H7 (cell line): ENCODE measurements at places on chromosomes 5 and 9. TPM values are rescaled to one million over a fixed set of nuclear protein-coding genes. Genes with fewer than 3 reads are reported as not detected.

- peak; percentile 37 for DNase-seq
Measured at GRCh38 chr5:146026307-146027010, 78.9 kb downstream of the PLAC8L1 start.

The LYRM7 gene
- total RNA-seq = 4.5 and 9.3 TPM in 2 replicates

The FCN2 gene
- not detected in 2 replicates for total RNA-seq

- peak; percentile 14 for DNase-seq
Measured at GRCh38 chr9:99563364-99563763, 258.3 kb upstream of the NR4A3 start.

DNA sequence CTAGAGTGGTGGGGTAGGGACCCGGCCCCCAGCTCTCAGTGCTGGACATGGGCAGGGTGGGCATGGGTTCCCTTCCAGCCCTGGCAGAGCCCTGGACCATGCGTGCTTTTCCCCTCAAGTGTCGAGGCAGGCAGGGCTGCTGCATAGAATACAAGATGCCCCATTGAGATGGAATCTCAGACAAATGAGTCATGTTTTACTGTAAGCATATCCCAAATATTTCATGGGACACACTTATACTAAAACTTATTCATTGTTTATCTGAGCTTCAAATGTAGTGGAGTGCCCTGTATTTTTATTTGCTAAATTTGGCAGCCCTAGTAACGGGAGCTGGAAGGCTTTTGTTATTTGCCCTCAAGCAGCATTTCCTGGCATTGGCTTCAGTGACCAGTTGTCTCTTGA lies 3.2 kb upstream of the RNU6ATAC start:
- DNase-seq = no peak

DNA sequence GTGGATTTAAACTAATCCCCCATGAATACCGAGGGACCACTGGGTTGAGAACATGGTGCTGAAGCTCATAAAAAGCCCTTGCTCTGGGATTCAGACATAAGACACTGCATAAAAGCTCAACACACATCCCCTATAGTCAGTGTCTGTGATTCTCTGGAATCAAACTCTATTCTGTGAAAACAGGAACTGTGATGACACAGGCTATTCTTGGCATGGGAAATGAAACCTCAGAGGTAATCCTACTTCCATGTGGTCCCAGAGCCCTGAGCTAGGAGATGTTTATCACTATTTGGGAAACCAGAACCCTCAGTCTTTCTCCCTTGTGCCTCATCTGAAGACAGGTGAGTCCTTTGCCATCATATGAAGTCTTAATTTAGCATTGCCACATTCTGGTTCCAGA lies 135.4 kb upstream of the PRSS3 start:
- DNase-seq = no peak

The FOXD4L3 gene
- 0.04 TPM in 1 of 2 replicates, not detected in the other for total RNA-seq

- no peak for DNase-seq
Measured at GRCh38 chr9:138120511-138121437, 243.2 kb downstream of the CACNA1B start.

- DNase-seq = no peak
Measured at GRCh38 chr9:35277171-35277520, 115.3 kb downstream of the UNC13B start.

The SCGB3A2 gene
- 42.0 and 51.2 TPM in 2 replicates for total RNA-seq

- no peak for DNase-seq
Measured at GRCh38 chr5:68344447-68345111, 129.0 kb downstream of the PIK3R1 start.

DNA sequence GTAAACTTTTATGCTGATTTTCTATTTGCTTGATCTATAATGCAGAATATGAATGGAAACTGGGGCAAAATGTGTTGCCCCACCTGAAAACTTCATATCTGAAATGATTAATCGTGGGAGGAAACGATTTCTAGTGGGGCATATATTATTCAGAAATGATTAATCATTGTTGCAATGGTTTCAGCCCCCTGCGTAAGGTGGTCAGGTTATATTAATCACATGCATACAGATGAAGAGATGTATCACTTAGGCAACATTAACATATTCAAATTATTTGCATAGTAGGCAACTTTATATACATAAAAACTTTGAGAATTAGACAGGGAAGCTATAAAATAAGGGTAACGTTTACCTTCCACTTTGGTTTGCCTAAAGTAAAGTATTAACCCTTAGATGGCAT lies 49.8 kb downstream of the LSM11 start:
- no peak for DNase-seq

DNA sequence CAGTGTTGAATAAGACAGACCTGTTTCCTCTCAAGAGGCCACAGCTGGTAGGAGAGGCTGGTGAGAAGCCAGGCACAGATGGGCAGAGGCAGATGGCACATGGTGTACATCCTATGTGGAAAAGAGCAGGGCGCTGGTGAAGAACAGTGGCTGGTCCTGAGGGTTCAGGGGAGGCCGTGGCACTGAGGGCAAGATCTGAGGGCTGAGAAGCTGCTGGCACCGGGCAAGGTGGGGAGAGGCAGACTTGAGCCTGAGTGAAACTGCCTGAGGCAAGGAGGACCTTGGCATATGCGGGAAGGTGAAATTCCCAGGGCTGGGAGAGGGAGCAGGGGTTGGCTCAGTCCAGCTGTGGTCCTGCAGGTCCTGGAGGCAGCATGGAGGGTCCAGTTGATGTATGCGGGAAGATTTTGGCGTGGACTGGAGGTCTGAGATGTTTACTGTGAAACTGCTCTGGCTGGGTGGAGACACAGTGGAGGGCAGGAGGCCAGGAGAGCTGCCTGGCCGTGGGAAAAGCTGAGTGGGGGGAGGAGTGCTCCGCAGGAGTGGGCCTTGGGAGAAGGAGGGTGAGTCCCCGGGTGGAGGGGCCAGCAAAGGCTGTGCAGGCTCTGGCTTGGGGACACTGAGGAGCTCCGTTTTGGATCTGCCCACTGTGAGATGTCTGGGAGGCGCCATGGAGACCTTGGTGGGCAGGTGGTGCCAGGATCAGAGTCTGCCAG lies 2.6 kb downstream of the MAN1B1 start:
- DNase-seq = no peak

- no peak for DNase-seq
Measured at GRCh38 chr5:58681943-58682342, 99.1 kb downstream of the RAB3C start.

- no peak for DNase-seq
Measured at GRCh38 chr5:88551724-88552345, 283.2 kb upstream of the TMEM161B start.

DNA sequence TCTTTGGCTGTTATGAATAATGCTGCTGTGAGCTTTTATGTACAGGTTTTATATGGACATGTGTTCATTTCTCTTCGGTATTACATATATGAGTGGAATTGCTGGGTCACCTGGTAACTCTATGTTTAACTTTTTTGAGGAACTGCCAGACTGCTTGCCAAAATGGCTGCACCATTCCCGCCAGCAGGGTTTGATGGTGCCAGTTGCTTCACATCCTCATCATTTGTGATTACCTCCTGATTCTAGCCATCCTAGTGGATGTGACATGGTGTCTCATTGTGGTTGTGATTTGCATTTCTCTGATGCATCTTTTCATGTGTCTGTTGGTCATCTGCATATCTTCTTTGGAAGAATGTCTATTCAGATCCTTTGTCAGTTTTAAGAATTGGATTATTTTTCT lies 10.7 kb downstream of the NANS start:
- DNase-seq = no peak

- DNase-seq = no peak
Measured at GRCh38 chr9:114478871-114479270, 26.4 kb downstream of the WHRN start.

- DNase-seq = no peak
Measured at GRCh38 chr9:88804254-88804596, 187.0 kb upstream of the S1PR3 start.

DNA sequence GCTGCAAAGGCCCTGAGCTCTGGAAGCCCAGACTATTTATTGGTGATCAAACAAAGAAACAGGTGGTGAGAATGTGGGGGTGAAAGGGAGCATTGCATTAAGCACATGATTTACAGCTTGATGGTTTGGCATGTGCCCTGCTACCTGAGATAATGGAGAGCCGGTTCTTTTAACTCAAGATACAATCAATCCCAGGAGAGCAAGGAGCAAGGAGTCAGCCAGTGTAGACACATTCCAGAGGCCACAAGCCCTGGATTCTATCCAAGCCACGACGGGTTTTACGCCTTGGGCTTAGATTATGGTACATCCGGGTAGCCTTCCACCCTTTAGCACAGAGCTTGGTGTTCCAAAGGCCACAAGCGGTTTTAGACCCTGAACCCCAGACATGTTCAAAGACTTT lies 292.2 kb downstream of the CYLC2 start:
- no peak for DNase-seq

DNA sequence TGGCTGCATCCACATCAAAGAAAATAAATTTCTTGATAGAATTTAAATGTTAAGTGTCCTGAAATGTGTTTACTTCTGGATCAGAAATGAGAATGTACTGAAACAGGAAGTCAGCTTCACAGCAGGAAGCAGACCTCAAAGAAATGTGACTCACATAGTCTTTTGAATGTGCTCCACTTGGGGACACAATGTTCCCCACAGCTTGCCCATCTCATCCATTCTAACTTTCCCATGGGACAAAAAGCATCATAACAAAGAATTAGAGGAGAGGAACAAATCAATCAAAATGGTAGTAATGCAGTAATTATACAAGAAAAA lies 85.7 kb downstream of the GRAMD2B start:
- no peak for DNase-seq

GRCh38 chr9:83570359-83570758 lies 32.2 kb upstream of the FRMD3 start:
- no peak for DNase-seq

- DNase-seq = no peak
Measured at GRCh38 chr5:88724201-88724600, 158.8 kb downstream of the MEF2C start.

DNA sequence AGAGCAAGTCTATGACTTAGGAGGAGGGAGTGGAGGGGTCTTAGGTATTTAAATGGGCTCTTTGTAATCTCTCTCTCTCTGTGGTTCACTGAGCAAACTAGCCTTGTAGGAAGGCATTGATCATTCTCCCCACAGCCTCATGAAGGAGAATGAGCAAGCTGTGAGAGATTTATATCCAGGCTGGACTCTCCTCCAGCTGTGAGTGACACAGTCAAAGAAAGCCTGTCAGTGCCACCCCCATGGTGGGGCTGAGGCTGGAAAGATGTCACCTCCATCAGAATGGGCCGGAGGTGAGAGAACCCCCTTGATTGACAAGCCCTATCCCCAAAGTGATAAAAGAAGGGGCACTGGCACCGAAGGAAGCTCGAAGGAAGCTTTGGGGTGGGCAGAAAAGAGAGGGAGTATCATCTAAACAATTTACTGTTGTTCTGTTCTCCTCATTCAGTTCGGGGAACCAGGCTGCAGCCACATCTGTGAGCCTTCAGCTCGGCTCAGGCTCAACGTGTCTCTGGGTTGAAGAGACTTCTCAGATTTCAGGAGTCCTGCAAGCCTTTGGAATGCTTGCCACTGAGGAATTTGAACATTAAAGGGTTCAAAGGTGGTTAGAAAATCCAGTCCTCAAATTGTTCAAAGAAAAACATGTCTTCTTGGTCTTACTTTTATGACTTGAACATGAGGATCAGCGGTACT lies 538.2 kb upstream of the ZNF462 start:
- DNase-seq = no peak

DNA sequence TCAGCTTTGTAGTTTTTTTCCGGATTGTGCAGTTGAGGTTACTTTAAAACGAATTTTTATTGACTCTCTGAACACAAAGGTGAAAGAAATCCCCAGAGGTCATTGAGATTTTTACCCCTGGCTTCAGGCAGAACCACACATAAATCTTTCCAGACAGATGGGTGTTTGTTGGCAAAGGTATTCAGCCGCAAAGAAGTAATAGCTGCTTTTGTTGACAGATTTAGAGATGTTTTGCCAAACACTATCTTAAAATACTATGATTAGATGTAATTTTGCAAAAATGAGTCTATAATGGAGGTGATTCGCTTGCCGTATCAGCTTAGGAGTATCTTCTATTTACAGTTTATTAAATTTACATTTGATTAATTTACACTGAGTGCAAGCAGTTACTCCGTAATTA lies 418.3 kb upstream of the CLINT1 start:
- DNase-seq = no peak

GRCh38 chr9:114082017-114082762 lies 4.1 kb upstream of the AMBP start:
- DNase-seq = peak; percentile 90

DNA sequence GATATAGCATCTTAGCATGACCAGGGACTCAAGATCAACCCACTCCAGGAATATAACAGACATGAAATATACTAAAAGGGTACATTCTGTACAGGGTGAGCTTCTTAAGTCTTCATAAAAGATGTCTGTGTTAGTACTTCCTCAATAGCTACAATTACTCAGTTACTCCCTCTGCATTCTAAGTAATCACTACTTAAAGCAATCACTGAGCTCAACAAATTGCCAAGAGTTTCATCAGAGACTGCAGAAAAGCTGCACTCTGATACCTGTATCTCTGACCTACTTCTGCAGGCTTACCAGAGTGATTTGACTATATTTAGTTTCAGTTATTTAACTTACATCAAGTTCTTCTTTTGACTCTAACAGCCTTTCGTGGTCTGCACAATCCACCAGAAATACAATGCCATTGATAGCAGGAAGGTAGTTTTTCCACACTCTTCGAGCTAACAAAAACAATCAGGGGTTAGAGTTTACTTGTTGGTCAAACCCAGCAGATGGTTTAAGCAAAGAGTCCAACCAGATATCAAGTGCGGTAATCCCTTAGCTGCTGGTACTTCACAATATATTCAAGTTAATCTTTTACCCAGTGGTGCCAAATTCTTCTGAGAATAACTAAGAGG lies 23.3 kb downstream of the SAR1B start:
- DNase-seq = no peak

GRCh38 chr9:1071730-1072129 lies 21.6 kb downstream of the DMRT2 start:
- no peak for DNase-seq

- DNase-seq = peak; percentile 90
Measured at GRCh38 chr5:159331093-159331973, 1.0 kb upstream of the IL12B start.

DNA sequence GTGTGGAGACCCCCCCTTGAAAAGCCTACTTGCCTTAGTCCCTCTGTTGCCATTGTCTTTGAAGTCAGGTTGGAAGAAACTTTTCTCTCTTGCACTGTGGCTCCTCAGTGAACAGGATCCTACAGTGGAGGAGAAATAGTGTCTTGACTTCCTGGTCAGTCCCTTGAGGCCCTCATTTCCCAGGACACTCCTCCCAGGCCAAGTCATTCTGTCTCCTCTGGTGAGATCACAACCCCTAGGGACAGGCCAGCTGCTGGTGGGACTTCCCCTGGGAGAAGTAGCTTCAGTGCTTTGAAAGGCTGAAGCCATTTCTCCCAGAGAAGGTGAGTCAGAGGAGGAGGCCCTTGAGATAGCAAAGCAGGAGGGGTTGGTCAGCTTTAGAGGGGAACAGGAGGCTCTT lies 10.1 kb upstream of the GRIA1 start:
- no peak for DNase-seq

DNA sequence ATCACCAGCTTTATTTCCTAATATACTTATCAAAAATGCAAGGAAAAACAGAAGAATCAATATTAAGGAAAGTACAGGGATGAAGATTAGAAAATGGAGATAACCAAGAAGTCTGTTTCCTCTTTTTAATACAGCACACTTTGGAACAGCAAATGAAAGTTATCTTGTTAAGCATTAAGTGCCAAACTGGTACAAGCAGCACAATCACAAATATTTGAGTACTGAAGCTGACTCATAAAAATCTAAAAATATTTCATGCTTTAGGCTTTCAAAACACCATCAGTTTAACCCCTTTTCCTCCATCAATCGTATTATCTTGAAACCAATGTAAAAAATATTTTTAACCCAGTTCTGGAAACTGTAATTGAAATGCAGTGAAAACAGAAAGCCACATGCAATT lies 2.7 kb downstream of the FBXW11 start:
- DNase-seq = no peak

GRCh38 chr9:38727497-38728001 lies 7.6 kb upstream of the FAM240B start:
- DNase-seq = peak; percentile 81

The SH3RF2 gene
- total RNA-seq = 0.89 and 1.7 TPM in 2 replicates
